ENCODE measurements at places on chromosomes 1 and 21.

DNA sequence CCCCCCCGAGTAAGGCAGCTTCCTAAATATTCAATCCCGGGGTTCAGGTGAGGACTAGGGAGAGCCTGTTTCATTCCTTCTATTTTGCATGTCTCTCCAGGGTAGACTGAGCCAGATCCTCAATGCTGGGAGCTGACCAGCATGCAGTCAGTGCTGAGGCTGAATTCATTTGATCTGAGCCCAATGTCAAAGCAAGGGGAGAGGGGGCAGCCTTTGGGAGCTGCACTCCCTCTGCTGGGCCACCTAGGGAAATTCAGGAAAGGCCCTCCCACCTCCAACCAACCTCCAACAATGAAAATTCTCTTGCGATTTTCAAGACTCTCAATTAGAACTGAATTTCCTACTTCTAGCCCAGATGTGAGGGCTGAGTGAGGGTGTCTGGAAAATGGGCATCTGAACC is 371.2 kb downstream of the NPHP4 start:
- DNase-seq, result no peak

GRCh38 chr1:23521588-23521987 is 9.4 kb downstream of the E2F2 start:
- DNase-seq, result no peak

GRCh38 chr21:45365608-45366241 is 39.2 kb upstream of the COL18A1 start:
- DNase-seq, result no peak

- DNase-seq, result no peak
These were observed 9.5 kb upstream of the BCAR3 start for GRCh38 chr1:93690921-93691789.

DNA sequence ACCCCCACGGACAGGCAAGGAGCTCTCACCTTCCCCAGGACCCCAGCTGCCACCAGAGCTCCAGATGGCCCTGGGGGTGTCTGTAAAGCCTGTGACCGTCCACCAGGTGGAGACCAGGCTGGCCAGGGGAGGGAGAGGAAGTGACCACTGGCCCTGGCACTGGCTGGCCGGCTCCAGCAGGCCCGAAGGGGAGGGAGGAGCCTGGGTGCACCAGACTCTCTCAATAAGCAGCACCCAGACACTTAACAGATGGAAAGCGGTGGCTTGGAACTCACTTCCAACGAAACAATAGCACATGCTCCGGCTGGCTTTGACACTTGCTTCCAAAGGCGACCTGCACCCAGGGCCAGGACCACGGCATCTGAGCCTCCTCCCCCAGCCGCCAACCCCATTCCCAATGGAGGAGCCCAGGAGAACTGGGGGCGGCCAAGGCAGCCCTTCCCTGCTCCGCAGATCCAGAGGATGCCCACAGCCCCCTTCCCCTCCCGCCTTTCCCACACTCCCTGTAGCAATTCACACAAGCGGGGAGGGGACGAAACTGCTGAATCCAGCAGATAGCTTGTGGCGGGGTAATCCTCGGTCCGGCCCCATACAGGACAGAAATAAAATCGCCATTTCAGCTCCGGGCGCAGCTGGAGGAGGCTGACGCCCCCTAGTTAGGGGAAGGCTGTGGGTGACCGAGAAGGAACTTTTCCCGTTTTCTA is 742 bp upstream of the PDE9A start:
- no peak for DNase-seq

GRCh38 chr1:59415286-59415850 is 118.5 kb downstream of the FGGY start:
- DNase-seq, result no peak

- DNase-seq, result no peak
These were observed 24.4 kb downstream of the ELAPOR1 start for GRCh38 chr1:109138358-109138757.

DNA sequence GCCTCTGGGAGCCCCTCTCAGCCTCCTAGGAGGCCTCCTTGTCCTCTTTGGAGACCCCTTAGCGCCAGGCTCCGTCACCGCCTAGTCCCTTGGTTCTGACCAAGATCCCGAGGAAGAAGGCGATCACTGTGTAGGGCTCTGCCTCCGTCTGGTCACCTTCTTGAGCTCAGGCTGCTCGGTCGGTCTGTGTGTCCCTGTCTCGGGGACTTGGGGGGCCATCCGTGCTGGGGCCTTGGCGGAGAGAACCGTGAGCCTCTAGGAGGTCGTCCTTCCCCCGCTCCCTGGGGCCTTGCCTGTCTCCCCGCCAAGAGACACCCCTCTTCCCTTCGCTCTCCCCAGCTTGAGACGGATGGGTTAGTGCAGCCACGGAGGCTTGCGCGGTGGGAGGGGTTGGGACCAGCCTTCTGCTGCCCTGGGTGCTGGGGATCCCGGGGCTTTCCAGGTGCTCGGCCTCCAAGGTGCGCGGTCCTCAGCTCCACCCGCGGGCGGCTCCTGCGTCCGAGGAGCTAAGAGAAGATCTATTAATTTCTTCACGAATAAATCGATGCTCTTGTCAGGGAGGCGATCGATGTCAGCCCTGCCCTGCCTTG is 701 bp upstream of the INSRR start:
- no peak for DNase-seq

- no peak for DNase-seq
These were observed 37.7 kb upstream of the NID1 start for GRCh38 chr1:236102611-236103010.

DNA sequence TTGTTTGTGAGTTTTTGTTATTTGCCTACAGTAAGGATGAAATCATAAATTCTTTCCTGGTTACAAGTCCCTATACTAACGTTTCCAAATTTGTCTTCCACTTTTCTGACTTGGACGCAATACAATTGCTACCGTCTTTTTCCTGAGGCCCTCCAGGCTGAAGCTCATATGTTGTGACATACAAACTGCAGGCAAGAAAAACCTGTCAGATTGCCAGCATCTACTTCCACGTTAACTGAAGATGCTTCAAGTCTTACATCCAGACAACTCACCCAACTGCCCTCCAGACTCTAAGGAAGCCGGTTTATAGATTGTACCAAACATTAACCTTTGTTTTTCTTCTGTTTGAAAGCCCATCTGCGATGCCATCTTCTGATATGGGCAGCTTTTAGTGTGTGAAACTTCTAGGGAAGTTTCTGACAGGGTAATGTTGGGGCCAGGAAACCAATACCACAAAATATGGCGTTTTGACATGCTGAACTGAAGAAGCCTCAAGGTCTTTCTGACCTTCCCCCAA is 21.4 kb upstream of the RNF11 start:
- no peak for DNase-seq

DNA sequence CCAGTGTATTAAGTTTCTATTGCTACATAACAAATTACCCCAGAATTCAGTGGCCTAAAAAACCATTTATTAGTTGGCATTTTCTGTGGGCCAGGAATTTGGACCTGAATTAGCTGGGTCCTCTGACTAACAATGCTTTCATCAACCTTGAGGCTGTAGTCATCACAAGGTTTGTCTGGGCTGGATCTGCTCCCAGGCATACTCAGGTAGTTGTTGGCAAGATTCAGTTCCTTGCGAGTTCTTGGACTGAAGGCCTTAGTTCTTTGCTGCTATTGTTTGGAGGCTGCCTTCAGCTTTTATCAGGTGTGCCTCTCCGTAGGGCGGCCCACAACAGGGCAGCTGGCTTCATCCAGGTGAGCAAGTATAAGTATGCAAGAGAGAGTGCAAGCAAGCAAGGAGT is 31.4 kb upstream of the DEPDC1 start:
- DNase-seq, result no peak

- DNase-seq, result no peak
These were observed 14.1 kb downstream of the PLEKHM2 start for GRCh38 chr1:15698201-15698600.

Measured in activated CD4-positive, alpha-beta T cell treated with anti-CD3 and anti-CD28 coated beads for 24 hours (primary cell).